ENCODE measurements at places on chromosomes 16 and 17.

DNA sequence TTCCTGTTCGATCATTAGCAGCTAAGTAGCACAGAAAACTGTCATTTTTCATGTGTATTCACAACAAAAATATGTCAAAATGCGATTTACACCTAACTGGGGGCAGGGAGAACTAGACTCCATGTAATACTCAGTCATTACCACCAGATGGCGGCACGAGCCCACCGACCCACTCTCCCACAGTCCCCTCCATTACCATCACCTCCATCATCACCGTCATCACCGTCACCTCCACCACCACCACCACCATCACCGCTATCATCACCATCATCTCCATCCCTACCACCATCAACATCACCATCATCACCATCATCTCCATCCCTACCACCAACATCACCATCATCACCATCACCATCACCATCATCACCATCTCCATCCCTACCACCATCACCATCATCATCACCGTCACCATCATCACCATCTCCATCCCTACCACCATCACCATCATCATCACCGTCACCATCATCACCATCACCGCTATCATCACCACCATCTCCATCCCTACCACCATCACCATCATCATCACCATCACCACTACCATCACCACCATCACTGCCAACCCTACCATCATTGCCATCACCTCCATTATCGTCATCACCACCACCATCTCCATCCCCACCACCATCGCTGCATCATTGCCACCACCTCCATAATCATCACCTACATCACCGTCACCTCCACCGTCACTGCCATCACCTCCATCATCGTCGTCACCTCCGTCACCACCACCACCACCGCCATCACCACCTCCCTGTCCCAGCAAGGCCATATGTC lies 14.4 kb downstream of the NDUFAF8 start:
- DNase-seq: no peak

DNA sequence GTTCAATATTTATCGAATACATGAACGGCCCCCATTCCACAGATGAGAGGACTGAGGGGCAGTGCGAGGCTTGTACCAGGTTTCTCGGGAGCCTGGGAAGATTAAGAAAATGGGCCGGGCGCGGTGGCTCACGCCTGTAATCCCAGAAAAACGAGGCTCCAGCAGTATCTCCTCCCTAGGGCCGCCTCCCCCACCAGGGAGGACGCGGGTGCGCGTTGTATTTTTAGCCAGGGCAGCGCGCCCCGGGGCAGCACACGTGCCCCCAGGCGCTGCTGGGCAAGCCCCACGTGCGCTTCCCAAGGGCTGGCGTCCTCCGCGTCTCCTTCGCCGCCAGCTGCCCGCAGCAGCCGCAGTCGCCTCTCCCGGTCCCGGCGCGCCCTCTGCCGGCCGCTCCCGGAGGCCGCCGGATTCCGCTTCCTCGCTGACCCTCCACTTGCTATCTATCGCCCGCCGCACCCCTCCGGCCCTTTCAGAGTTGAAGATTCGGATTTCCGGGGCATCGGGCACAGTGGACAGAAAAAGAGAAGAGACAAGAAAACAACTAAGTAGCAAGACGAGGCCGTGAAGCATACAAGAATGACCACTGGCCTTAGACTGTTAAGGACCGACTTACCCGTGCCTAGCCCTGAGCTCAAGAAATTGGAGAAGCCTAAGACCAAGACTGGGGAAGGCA lies 1.9 kb upstream of the YBX2 start:
- no peak for DNase-seq

- DNase-seq: peak; percentile 64
These were observed 69.4 kb downstream of the CCDC182 start for GRCh38 chr17:57675427-57676387.

DNA sequence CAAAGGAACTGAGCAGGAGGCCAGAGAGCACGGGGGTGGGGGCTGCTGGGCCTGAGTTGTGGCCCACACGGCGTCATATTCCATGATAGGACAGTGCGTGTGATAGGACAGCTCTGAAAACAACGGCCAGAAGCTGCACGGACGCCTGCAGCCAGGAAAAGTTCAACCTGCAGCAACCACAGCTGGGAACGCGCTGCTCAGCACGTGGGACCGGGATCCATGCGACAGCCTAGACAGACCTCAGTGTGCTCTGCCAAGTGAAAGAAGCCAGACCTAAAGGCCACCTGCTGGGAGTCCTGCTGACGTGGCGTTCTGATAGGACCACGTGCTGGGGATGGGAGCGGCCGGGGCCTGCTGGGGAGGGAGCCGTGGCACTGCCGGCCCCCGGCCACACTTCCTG lies 21.6 kb downstream of the CTU2 start:
- no peak for DNase-seq

- DNase-seq: no peak
These were observed 20.6 kb upstream of the PHAF1 start for GRCh38 chr16:67089101-67089500.
